ENCODE measurements at places on chromosomes 13 and 19.

DNA sequence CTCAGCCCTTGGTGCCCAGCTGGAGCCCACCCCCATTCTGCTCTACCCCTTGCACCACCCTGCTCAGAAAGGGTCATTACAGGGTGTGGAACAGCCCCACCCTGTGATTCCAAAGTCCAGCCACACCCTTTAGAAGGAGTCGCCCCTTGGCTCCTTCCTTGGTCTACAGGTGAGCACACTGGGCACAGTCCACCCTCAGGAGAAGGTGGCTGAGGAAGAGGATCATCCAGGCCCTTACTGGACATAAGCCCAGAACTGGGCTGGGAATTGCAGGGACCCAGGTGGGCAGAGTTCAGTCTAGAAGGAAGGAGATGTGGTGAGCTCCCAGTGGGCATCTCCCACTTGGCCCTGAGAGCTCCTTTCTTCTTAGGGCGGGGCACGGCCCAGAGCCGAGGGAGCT is 8.6 kb downstream of the SLC46A3 start:
- DNase-seq, result no peak

DNA sequence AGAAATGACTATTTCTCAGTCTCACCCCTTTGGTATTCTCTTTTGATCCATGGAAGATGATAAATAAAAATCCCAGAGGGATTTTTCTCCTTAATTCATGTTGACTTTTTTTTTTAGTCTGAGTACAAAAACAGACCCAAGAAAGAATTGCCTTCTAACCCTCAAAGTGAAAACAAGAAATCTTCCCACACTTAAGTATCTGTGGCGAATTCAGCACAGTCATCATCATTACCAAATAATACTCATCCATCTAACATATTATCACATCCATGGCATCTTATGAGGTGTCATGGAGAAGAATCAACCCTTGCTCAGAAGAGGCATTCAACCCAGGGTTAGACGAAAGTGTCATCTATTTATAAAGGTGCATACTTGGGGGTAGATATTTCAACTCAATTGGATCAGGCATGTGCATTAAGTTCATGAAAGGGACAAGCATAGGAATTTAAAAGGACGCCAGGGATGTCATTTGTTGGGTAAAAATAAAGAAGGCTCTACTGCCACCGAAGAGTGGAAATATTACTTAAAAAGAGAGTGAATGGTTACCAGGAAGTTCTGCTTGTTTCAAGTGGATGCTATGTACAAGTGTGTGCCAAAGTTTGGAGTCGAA is 101.9 kb downstream of the FLT1 start:
- no peak for DNase-seq

DNA sequence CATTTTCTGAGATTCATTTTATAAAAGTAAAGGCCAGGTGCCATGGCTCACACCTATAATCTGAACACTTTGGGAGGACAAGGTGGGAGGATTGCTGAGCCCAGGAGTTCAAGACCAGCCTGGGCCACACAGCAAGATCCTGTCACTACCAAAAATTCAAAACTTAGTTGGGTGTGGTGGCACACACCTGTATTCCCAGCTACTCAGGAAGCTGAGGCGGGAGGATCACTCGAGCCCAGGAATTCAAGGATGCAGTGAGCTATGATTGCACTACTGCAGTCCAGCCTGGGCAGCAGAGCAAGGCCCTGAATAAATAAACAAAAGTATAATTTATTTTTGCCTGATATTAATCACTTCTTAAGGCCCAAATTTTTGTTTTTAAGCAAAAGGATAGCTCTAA is 40.5 kb downstream of the DHRS12 start:
- DNase-seq, result no peak

GRCh38 chr19:7145494-7145893 is 76.0 kb downstream of the ZNF557 start:
- no peak for DNase-seq

- no peak for DNase-seq
These were observed 4.7 kb upstream of the CYP2A13 start for GRCh38 chr19:41083516-41083915.

- no peak for DNase-seq
These were observed 8.4 kb downstream of the GIPC1 start for GRCh38 chr19:14487370-14488125.

GRCh38 chr13:60583911-60584753 is 187.1 kb downstream of the TDRD3 start:
- DNase-seq, result no peak

DNA sequence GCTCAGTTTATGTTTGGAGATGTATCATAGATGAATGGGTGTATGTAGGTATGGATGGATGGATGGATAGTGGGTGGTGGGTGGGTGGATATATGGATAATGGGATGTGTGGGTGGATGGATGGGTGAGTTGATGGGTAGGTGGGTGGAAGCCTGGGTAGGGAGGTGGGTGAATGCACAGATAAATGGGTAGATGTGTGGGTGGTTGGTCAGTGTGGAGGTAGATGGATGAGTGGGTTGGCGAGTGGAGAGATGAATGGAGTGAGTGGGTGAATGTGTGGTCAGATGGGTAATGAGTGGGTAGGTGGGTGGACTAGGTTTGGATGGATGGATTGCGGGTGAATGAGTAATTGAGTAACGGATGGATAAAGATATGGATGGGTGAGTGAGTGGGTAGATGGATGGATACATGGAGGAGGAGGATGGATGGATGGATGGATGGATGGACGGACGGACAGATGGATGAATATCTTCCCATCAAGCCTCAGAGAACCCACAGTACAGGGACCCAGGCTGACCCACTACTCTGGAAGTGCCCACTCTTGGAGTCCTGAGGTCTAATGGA is 13.4 kb downstream of the MEIS3 start:
- no peak for DNase-seq

DNA sequence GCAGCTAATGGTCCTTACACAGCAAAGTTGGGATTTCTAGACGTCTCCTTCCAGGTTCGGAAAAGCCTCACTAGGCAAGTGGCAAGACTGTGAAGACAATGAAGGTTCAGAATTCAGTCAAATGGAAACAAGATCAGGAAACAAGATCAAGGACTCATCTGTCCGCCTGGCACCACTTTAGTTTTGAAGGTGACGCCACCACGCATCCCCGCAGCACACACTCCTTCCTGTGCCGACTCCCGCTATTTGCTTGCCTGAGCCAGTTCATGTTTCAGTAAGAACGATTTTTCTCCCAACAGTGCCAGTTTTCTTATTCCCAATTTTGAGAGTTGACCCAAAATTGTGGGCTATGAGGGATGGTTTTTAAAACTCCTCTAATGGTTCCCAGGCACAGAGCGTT is 41.4 kb downstream of the MPHOSPH8 start:
- no peak for DNase-seq

DNA sequence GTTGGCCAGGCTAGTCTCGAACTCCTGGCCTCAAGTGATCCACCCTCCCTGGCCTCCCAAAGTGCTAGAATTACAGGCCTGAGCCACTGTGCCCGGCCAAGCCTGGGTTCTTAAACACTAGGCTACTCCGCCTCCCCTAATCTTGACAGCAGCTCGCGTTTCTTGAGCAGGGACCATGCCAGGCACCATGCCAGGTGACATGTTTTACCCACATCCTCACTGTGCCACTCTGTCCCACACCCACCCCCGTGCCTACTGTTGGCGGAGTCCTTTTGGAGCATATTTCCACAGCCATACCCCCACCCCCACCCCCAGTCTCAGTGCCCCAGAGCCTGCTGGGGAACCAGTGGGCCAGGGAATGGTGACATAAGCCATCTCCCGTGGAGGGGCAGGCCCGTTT is 98.8 kb downstream of the DPF1 start:
- no peak for DNase-seq

GRCh38 chr13:29624997-29625396 is 29.5 kb upstream of the SLC7A1 start:
- DNase-seq, result no peak

- no peak for DNase-seq
These were observed at the start of gene EBI3 for GRCh38 chr19:4229179-4229931. Gene EBI3, plus strand, starts transcription at chr19:4229523. Its CDS starts 28 bp downstream, at chr19:4229551.

DNA sequence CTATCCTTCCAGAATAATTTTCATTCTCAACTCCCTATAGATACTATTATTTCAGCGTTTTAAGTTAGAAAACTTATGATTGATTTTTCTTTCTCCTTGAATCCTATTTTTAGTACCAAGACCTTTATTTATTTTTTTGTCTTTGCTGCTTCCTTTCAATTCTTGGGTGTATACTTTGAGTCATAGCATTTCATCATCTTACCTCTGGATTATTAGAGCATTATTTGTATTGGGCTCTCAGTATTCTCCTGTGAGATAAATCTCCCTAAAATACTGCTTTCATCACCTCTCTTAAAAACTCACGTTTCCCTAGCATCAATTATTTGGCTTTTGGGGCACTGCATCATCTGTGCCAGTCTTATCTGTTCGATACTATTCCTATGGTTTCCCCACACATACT is 222.8 kb downstream of the POSTN start:
- no peak for DNase-seq

DNA sequence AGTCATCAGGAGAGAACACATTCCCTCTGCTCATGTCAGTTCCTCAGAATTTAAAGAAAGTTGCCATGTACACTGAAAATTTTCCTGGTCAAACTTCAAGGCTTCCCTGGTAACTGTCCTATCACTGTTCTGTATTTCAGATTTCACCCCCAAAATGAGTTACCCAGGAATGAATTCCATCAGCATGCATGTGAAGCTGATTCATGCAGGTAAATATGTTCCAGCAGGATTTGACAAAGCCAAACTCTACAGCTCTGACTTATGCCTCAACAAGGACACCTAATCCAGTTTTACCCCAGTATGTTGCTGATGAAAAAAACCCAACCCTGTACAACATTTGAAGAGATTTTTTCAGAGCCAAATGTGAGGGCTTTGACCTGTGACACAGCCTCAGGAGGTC is 21.5 kb downstream of the LIG4 start:
- no peak for DNase-seq

DNA sequence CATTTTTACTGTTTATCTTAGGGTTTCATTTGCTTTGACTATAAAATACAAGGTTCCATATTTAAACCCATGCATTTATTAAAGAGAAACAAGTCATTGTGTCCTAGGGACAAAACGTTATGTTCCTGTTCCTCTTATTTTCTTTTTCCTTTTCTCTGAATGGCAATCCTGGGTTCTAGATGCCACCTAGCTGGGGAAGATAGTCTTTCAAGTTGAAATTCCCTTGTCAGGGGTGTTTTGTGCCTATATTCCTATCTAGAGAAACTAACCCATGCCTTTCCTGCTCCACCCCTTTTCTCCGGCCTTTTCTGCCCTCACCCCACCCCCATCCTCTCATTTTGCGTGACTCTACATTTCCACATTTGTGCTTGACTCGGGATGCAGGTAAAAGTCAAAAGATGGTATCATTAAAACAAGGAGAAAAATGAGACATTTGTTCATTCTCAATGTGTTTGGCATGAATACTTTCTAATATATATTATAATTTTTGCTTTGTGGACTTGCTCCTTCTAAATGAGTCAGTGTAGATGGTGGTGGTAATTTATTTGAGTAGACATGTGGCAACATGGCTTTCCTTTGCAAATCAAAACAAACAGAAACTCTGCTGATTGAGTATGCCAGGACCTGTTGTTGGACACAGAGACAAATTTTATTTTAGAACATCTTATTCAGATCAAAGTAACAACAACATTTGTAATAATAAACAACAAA is 26.8 kb upstream of the STARD13 start:
- no peak for DNase-seq
